ENCODE measurements at places on chromosomes 4 and X.

- DNase-seq: peak; percentile 40
Measured at GRCh38 chr4:17511509-17511949, 361 bp downstream of the QDPR start.

DNA sequence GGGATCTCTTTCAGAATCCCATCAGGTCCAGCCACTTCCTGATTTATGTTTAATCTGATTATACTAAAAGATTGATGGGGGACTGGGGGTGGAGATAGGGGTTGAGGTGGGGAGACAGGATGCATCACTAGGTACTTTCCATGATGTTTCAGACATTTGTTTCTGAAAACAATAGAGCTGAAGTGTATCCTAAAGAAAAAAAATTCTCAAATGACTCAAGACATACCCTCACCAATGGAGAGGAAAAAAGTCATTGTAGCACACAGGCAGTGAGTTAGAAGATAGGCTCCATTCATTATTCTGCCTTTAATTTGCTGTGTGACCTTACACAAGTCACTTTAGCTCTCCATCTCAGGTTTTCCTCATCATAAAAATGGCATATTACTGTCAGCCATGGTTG lies 33.1 kb downstream of the LHFPL1 start:
- no peak for DNase-seq

GRCh38 chrX:41607264-41607832 lies 81.4 kb upstream of the GPR34 start:
- DNase-seq: no peak

DNA sequence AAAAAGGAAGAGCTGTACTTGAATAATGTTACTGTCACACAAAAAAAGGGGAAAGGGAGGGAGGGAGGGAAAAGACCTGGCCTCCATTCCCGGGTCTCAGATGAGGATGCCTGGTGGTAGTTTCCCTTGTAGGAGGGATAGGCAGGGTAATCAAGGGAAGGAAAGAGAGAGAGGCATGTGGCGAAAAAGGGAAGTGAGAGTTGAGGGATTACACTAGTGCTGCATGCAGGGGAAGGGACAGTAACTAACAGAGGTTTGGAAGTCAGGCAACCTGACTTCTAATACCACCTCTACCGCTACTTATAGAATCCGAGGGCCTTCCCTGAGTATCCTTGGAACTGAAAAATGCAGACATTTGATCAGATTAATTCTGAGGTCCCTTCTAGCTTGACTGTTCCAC lies 821.7 kb upstream of the FTHL17 start:
- no peak for DNase-seq

GRCh38 chrX:118726887-118727685 lies at the start of gene IL13RA1:
Gene IL13RA1 (plus strand): TSS chrX:118727606. CDS start chrX:118727639, 33 bp downstream.
- DNase-seq: peak; percentile 0

DNA sequence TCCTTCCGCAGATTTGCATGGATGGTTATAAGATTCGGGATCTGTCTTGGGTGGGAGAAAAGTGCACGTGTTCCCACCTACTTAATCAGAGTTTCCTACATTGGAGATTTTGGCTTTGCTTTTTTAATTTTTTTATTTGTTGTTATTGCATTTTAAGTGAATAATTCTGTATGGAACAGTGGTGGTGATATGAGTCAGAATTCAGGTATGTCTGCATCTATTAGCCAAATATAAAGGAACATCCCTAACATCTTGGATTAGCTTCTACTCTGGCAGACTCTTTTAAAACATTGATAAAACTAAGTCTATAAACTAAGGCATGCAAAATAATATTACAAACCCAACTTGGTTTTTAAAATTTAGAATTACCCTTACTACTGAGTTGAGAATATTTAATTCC lies 659.8 kb upstream of the EPHA5 start:
- no peak for DNase-seq

DNA sequence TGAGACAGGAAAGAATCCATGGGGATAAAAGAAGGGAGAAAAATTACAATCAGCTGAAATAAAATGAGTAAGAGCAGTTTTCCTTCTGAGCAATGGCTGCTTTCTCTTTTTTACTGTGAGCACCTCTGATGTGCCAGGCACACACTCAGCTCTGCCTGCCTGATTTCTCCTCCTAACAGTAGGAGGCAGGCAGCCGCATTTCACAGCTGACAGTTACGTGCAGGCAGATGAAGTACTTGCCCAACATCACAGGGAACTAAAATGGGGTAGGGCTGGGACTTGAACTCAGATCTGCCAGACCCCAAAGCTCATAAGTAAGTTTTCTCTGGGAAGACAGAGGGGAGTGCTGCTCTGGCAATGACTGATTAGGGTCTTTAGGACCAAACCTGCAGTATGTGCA lies 54.6 kb downstream of the C4orf50 start:
- no peak for DNase-seq

GRCh38 chr4:123055943-123056342 lies 133.5 kb upstream of the NUDT6 start:
- no peak for DNase-seq

GRCh38 chr4:124636788-124637187 lies 75.7 kb downstream of the ANKRD50 start:
- DNase-seq: no peak

DNA sequence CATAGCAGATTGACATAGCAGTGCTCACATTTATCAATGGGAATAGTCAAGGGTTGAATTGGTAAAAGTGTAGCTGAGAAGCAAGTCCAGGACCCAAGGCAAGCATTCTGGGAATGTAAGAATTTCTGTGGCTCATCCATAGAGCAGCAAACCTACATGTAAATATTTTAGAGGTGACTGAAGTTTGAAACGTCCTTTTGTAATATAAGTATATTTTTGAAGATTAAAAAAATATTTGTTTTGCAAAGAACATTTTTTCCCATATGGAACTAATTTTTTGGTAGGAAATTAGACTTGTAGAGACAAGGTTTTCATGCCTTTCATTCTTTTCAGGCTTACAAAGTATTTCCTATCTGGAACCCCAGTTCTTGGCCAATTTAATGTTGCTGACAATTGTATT lies 104.0 kb downstream of the TEX13A start:
- DNase-seq: no peak

- DNase-seq: no peak
Measured at GRCh38 chr4:112266823-112267222, 18.9 kb downstream of the TIFA start.

DNA sequence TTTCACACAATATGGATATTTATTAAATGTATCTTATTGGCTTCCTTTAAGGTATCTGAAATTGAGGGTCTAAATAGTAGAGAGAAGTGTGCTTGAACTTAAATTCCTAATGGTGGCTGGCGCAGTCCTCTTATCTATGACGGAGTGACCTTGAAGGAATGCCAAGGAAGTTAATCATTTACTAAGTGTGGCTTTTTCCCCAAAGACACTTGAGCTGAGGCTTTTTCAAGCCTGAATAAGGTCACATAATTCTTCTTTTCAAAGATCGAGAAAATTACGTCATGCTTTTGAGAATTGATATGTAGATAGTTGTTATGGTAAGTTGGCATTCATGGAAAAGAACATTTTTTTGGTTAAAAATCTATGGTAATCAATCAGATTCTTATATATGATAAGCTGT lies 11.7 kb upstream of the PRPS2 start:
- no peak for DNase-seq

- no peak for DNase-seq
Measured at GRCh38 chr4:179392787-179393186, 1950.5 kb upstream of the AGA start.

DNA sequence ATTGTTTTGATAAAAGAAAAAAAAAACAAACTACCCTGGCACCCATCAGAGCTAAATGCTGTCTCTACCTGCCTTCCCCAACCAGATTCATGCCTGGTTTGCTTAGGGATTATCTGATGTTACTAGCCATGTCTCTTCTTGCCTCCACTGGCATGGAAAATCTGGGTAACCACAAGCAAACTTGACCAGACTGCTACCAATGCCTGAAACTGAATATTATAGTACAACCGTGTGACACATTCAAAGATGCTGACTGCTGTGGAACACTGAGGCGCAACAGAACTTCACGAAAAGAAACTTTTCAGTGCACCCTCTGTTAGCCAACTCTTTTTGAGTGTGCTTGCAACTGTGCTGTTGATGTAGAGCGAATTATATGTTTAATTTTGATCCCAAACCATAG lies 228.1 kb downstream of the CBR4 start:
- no peak for DNase-seq

DNA sequence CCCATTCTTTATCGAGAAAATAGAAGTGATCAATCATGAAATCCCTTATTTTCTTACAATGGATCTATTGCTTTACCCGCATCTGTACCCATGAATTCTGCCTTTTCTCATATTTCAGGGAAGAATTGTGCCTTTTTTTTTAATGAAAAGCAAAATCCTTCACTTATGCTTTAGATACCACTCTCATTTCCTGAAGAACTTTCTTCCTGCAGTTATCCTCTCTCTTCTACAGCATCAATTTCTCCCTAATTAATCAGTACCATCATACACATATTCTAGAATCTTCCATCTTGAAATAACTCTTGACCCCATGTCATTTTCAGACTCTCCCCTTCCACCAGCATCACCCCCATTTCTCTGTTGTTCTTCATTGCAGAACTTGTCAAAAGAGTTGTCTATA lies 26.6 kb downstream of the ARL9 start:
- DNase-seq: no peak

DNA sequence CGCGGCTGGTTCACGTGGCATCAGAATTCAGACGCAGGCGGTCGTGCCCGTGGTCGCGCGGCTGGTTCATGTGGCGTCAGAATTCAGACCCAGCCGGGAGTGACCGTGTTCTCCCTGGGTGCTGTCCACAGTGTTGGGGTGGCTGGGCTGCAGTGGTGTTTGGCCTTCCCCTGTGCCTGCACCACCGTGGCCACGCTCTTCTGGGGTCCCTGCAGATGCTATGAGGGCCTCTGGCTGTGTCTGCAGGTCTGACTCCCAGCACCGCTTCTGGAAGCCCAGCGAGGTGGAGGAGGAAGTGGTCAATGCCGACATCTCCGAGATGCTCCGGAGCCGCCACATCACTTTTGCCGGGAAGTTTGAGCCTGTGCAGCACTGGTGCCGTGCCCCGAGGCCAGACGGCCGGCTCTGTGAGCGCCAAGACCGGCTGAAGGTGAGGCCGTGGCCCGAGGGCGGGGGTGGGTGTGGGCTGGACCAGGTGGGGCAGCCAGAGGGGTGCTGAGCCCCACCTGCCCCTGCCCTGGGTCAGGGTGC lies 26.4 kb downstream of the NKX1-1 start:
- no peak for DNase-seq

- DNase-seq: no peak
Measured at GRCh38 chr4:80412322-80412721, 76.8 kb downstream of the CFAP299 start.

DNA sequence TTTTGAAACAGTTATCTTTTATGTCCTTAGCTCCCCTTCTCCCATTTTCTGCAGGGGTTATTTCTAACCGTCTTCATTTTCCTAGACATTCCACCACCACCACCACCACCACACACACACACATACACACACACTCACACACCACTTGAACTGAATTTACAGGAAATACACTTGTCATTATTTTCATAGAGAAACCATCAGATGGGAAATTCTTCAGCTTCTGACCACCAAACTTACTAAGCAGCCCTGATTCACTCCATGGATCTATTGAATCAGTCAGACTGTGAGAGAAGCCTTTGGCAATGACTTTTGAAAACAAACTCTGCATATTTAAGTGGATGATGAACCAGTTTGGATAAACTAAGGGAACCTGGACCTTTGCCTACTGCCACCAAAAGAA lies 210.1 kb upstream of the NHS start:
- no peak for DNase-seq

- DNase-seq: no peak
Measured at GRCh38 chr4:129138810-129139496, 43.0 kb downstream of the C4orf33 start.

DNA sequence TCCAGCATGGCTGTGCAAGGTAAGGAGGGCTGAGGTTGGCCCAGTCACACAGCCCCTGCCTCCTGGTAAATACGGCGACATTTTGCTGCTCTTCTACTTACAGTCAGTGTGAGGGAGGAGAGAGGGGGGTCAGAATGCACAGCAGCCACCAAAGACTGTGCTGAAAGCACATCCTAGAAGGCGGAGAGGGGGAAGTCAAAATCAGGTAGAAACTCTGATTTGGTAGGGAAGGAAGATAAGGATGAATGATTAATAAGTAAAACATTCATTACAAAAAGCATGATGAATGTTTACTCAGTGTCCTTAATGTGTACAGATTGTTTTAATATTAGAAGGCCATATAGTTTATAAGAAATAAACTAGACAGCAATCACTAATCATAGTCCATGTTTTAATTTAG lies 57.5 kb downstream of the ADD1 start:
- no peak for DNase-seq

- DNase-seq: no peak
Measured at GRCh38 chr4:146338512-146338911, 124.2 kb downstream of the REELD1 start.

GRCh38 chr4:7658341-7659204 lies 223.8 kb upstream of the PSAPL1 start:
- no peak for DNase-seq

GRCh38 chrX:153902385-153902784 lies 2.1 kb upstream of the AVPR2 start:
- no peak for DNase-seq
